ENCODE measurements at places on chromosomes 5 and 9.
A peak's percentile ranks its signal among the peaks of the same experiment; 100 is the strongest.

GRCh38 chr9:137496601-137497375 is 37.7 kb upstream of the NSMF start:
- no peak for DNase-seq

GRCh38 chr9:95796029-95796428 is 79.5 kb upstream of the ERCC6L2 start:
- no peak for DNase-seq

DNA sequence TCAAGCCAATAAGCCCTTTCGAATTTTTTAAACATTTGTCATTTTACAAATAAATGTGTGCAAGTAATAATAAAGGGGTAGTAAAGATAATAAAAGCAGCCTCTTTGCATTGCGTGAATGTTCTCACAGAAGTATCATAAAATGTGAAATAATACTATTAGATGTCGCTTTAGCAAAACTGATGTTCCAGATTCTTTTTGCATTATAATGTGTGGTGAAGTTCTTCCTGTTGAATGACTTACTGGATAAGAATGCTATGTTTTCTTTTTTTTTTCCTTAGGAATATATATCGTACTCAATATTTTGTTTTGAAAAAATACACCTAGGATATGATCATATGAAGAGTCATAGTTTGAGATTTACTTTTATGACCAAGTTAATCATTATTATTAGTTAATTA is 85.2 kb upstream of the CDH12 start:
- DNase-seq = no peak

- DNase-seq = no peak
Observed at GRCh38 chr9:25975667-25976066, 297.4 kb upstream of the TUSC1 start.

GRCh38 chr9:73042155-73042554 is 89.3 kb upstream of the ALDH1A1 start:
- DNase-seq = no peak

- DNase-seq = no peak
Observed at GRCh38 chr9:125638239-125639045, 68.6 kb downstream of the MAPKAP1 start.

DNA sequence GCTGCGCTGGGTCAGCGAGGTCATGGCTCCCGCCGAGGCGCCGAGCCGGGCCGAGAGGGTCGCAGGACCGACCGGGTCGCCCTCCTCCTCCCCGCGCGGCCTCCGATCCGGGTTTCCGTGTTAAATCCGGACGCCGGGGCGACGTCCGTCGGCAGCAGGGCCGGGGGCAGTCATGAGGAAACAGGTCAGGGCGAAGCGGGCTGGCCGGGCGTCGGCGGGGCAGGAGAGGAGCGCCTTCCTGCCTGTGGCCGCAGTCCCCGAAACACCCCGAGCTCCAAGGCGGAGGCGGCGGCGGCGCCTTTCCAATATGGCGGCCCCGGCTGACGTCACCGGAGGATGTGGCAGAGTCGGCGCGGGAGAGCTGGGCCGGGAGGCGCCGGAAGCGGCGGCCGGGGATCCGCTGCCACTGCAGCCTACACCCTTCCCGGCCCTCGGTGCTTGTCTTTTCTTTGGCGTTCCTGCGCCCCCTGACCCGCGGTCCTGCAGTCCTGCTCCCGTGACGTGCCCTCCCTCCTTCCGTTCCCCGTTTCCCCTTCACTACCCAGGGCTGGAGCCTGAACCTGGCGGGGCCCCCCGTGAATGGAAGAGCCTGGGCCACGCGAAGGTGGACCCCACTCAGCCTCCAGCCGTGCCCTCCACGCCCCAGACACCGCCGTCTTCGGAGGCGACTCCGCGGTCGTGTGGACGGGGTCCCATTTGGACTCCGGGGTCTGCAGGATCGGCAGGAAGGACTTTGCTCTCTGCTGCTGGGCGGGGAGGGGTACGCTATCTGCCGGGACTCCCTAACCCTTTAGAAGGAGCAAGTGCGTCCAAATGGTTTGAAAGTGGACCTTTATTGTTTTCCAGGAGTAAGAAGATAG is at the start of gene GOLPH3:
Gene GOLPH3, minus strand, starts transcription at position 309 of the 860 bp plus-strand sequence. Its CDS starts 285 bp downstream, at position 24.
- DNase-seq = peak; percentile 93

- DNase-seq = no peak
Observed at GRCh38 chr5:125882061-125882460, 541.1 kb upstream of the GRAMD2B start.

DNA sequence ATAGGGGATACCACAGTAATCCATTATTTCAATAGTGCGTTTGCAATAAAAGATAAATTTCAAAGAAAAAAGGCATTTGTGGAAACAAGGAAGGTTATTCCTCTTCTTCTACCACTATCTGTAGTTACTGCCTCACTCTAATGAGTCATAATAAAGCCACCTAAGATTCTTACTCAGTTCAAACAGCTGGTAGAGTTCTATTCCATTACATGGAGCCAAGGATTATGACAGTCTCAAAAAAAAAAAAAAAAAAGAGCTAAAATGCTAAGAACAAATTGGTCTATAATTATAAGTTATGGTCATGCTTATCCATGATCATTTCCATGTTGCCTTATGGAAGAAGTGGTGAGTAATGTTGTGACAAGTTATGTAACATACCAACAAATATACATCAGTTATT is 46.3 kb downstream of the DENND1A start:
- DNase-seq = no peak

- no peak for DNase-seq
Observed at GRCh38 chr5:173623789-173624188, 7.3 kb upstream of the BOD1 start.

DNA sequence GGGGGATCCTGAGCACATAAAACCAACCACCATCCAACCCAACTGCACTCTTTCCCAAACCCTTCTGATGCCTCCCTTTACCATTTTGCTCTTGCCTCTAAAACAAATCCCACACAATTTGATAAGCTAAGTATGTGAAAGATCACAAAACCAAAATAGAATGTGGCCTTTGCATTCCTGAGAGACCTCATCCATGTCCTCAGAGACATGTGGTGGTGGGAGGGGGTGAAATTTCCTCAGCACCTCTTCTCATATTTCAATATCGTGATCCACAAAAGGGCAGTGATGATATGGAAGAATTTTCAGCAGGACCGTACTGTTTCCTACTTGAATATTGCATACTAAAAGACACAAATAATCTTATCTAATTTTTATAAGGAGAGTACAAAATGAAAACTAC is 423.3 kb downstream of the TLE1 start:
- DNase-seq = no peak

DNA sequence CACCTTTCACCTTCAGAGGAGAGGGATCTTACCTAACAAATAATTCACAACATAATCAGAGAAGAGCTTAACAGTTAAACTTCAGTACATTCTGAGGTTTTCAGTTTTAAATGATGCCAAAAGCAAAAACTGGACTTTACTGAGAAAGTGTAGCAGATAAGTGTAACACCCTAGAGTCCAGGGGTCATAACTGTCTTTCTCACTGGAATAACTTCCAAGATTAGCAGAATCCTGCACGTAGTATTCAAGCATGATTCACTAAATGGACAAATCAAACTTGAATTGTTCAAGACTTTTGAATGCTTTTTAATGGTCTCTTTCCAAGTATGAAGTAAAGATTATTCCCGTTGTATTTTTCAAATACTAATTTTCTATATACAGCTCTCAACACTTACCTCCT is 180.1 kb upstream of the NREP start:
- no peak for DNase-seq

DNA sequence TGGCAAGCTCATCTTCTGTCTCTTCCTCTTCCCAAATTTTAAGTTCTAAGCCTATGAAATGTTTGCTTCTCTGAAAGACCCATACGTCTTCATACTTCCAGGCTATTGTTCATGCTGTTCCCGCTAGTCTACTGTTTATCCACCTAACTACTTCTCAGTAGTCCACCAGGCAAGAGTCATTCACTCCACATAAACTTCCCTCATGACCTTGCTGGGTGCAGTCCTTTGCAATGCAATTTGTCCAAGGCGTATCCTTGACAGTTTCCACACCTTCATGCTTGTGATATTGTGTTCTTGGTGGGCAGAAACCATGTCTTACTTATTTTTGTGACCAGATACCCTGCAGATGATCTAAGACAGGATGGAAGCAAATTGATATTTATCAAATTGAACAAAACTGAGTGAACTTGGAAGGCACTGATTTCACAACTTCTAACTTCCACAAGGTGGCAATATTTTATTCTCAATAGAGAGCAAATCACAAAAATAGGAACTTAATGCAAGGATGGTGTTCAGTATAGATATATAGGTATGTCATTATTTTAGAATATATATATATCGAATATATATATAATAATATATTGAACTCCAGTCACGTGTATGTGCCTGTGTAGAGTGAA is 30.3 kb downstream of the TYRP1 start:
- no peak for DNase-seq

DNA sequence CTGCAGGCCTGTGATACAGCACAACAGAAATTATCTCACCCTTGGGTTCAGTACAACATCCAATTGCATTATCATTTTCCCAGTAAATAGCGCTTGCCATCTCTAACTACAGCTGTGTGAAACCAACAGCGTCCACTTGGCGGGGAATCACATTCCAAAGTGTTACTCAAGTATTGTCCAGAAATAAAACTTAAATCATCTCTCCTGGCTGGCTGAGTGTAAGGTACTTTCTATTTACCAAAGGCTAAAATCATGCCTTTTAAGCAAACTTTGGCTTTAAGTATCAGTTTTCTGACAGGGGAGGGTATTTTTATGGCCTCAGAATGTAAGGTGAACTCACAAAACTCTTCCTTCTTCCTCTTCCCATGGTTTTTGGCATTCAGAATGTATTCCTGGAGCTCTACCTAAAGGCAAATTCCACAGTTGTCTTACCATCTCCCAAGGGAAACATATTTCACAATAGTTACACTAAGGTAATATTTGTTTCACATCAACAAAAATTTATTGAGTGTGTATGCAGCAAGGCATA is 205.6 kb upstream of the MPDZ start:
- DNase-seq = peak; percentile 79
